ENCODE measurements at places on chromosomes 3 and 15. TPM values are rescaled to one million over a fixed set of nuclear protein-coding genes. Genes with fewer than 3 reads are reported as not detected.

GRCh38 chr3:86743233-86743632, 247.7 kb downstream of the VGLL3 start:
- no peaks in the 10 kb centered on the region for H3K27me3 ChIP-seq
- DNase-seq, result no peak
- no peaks in the 10 kb centered on the region for H3K4me1 ChIP-seq
- no peak overlapping the region for H3K27ac ChIP-seq
- no peak overlapping the region for H3K4me3 ChIP-seq

- no peak overlapping the region for H3K4me3 ChIP-seq
- H3K36me3 ChIP-seq, result no peaks in the 10 kb centered on the region
- H3K27ac ChIP-seq, result no peak overlapping the region
- DNase-seq, result no peak
- H3K27me3 ChIP-seq, result no peaks in the 10 kb centered on the region
Observed at GRCh38 chr3:125154800-125155269, 57.7 kb downstream of the SLC12A8 start.

GRCh38 chr15:25739687-25740121, 123.4 kb downstream of the ATP10A start:
- no peaks in the 10 kb centered on the region for H3K36me3 ChIP-seq
- no peak for DNase-seq
- no peak overlapping the region for H3K27ac ChIP-seq
- no peaks in the 10 kb centered on the region for H3K4me1 ChIP-seq

GRCh38 chr3:66402596-66403290, 98.1 kb downstream of the LRIG1 start:
- peaks cover 2% of the 10 kb centered on the region for H3K4me1 ChIP-seq
- no peaks in the 10 kb centered on the region for H3K27me3 ChIP-seq
- H3K36me3 ChIP-seq, result peaks cover 63% of the 10 kb centered on the region
- no peak overlapping the region for H3K27ac ChIP-seq
- no peak for DNase-seq

DNA sequence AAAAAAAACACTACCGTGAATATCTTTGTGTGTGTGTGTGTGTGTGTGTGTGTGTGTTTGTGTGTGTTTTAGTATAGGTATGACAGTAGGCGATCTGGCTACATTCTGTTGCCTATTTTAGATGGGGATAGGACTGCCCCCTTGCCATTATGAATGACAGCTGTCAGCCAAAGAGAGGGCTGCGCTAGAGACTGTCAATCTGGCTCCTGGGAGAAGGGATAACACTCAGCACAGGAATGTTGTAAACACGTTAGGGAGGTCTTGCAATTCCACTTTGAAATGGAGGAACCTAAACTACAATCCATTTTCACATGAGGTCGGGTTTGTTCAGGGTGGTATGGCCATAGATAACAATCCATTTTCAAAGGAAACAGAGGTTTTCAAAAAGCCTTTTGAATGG, 14.1 kb upstream of the ETV5 start:
- H3K4me3 ChIP-seq, result no peak overlapping the region
- no peak overlapping the region for H3K27ac ChIP-seq
- DNase-seq, result no peak
- peaks cover 11% of the 10 kb centered on the region for H3K4me1 ChIP-seq
- no peaks in the 10 kb centered on the region for H3K27me3 ChIP-seq

GRCh38 chr3:152830245-152830644, 4.7 kb upstream of the P2RY1 start:
- H3K4me1 ChIP-seq, result no peaks in the 10 kb centered on the region
- H3K27ac ChIP-seq, result no peak overlapping the region
- H3K27me3 ChIP-seq, result no peaks in the 10 kb centered on the region
- DNase-seq, result no peak

GRCh38 chr15:73573037-73573436, 60.2 kb downstream of the NPTN start:
- DNase-seq, result no peak
- H3K4me3 ChIP-seq, result no peak overlapping the region
- no peaks in the 10 kb centered on the region for H3K4me1 ChIP-seq
- no peak overlapping the region for H3K27ac ChIP-seq

DNA sequence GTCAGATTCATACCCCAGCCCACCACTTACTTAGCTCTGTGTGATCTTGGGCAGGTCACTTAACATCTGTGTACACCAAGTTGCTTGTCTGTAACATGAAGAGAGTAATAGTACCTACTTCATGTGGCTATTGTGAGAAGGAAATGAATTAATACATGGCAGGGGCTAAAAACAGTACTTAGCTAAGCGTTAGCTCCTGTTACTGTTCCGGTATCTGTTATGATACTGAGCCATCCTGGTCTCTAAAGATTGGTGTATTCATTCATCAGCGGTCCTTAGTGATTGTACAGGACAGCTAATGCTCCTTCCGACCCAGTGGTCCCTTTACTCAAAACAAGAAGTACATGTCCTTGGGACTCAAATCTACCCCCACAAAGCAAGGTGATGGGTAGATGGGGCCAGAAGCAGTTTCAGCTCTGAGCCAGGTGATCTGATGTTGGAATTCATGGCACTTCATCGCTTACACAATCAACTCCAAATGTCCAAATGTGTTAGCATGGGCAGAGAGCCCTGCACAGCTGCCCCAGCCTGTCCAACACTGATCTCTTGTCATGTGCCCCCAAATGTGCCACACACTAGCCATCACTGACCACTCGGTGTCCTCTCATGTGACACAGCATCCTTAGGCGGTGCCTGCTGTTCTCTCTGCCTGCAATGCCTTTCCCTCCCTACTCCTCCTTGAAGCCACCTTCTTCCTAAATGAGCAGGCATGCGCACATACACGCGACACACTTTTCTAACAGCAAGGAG, 84.1 kb downstream of the RARB start:
- H3K27me3 ChIP-seq, result no peaks in the 10 kb centered on the region
- no peak for DNase-seq
- H3K36me3 ChIP-seq, result no peaks in the 10 kb centered on the region
- no peak overlapping the region for H3K27ac ChIP-seq

GRCh38 chr15:68500363-68501258, 68.6 kb upstream of the ITGA11 start:
- H3K4me3 ChIP-seq, result no peak overlapping the region
- H3K36me3 ChIP-seq, result no peaks in the 10 kb centered on the region
- peaks cover 4% of the 10 kb centered on the region for H3K4me1 ChIP-seq
- H3K27ac ChIP-seq, result no peak overlapping the region
- H3K27me3 ChIP-seq, result no peaks in the 10 kb centered on the region

The NDN gene
- total RNA-seq, result 29.4 TPM

The ARMC8 gene
- 43.1 TPM for total RNA-seq

The FOXB1 gene
- total RNA-seq, result 2.1 TPM

The LDHAL6B gene
- not detected for total RNA-seq
